CD4-positive, alpha-beta T cell treated with Interleukin-2 at 100 ng/mL for 4 hours (primary cell): ENCODE measurements at places on chromosomes 6 and 20.

- peak; percentile 95 for DNase-seq
Measured at GRCh38 chr6:159042003-159042825, 2.6 kb downstream of the TAGAP start.

GRCh38 chr6:108777536-108777935, 70.7 kb upstream of the ARMC2 start:
- no peak for DNase-seq

- DNase-seq, result no peak
Measured at GRCh38 chr6:18215436-18215835, 48.9 kb downstream of the DEK start.

- no peak for DNase-seq
Measured at GRCh38 chr6:86722131-86722530, 215.2 kb upstream of the HTR1E start.

DNA sequence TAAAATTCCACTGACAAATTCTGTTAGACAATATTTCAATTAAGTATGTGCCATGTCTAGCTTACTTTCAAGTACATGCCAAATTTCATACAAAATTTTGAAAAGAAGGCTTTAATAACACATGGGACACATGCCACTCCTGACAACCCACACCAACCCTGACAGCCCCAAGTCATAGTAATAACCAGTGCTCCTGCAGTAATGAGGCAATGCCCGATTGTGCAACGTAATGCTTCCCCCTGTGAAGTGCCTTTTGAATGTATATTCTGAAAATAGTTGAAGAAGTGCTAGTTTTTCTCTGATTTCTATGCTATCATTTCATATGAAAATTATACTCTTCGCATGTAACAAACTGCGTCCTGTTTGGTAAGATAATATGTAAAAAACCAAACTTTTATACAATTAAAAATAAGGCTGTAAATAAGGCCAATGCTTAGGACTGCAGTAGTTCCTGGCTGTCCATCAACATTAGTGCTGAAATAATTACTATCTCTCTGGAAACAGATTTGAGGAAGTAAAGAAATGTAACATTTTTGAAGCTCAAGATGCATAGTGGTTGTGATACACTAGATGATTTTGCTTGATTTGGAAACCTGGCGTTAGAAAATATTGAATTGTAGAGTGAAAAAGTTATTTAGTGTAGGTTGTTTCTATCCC, 125.8 kb upstream of the BCLAF1 start:
- no peak for DNase-seq

GRCh38 chr6:163392533-163392932, 22.0 kb upstream of the QKI start:
- no peak for DNase-seq

DNA sequence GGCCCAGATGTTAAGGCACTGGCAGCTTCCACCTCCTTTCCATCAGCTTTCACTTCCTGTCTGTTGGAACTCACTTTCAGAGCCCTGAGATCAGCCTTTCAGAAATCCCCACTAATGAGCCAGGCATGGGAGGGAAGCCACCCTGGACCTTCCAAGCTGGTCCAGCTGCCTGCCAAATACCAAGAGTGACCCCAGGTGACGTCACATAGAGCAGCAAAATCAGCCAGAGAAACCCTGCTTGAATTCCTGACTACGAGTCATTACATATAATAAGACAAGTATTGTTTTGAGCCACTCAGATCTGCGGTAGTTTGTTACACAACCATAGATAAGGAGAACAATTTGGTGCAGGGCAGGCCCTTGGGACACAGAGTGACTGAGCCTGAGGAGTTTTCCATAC, 556.0 kb upstream of the JAG1 start:
- DNase-seq, result no peak

GRCh38 chr20:31846793-31847138, 1.4 kb upstream of the FOXS1 start:
- DNase-seq, result no peak

DNA sequence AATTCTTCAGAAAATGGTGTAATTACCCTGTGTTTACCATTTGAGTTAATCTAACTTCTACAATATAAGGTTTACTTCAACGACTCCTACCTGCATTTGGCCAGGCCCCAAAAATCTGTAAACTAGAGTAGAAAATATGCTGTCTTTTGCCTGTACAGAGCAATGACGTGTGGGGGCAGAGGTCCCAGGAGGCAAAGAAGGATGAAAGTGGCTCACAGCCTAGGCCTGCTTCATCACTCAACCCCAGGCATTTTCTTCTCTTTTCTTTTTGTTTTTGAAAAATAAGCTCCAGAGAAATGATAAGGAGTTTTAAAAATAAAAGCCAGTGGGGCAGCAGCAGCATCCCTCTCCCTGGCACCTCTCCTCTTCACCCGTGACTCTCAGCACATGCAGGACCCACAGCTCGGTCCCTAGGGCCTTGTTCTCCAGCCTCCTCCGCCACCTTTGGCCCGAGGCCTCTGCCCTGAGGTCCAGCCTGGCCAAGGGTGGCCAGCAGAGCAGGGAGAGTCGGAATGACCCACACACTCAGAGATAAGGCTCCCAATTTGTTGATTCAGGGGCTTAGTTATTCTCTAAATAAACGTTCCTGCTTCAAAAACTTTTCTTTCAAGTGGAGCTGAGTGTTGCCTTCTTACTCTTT, 310.3 kb upstream of the RNF24 start:
- DNase-seq, result no peak

GRCh38 chr20:37418591-37419109, 72.7 kb downstream of the SRC start:
- no peak for DNase-seq

- no peak for DNase-seq
Measured at GRCh38 chr20:59726281-59726595, 121.9 kb downstream of the PHACTR3 start.

DNA sequence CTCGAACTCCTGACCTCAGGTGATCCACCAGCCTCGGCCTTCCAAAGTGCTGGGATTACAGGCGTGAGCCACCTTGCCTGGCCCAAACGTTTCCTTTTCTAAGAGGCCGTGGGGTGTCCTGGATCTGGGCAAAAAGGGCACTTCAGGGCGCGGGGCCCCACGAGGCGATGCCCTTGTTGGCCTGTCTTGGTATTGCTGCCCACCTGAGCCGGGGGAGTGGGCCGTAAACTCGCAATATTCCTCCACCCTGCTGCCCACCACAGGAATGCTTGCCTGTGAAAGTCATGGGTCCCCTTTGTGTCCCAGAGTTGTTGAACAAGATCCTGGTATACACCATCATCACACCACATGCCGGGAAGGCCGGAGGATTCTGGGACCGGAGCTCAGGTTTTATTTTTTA, 49.0 kb downstream of the SSR1 start:
- no peak for DNase-seq

DNA sequence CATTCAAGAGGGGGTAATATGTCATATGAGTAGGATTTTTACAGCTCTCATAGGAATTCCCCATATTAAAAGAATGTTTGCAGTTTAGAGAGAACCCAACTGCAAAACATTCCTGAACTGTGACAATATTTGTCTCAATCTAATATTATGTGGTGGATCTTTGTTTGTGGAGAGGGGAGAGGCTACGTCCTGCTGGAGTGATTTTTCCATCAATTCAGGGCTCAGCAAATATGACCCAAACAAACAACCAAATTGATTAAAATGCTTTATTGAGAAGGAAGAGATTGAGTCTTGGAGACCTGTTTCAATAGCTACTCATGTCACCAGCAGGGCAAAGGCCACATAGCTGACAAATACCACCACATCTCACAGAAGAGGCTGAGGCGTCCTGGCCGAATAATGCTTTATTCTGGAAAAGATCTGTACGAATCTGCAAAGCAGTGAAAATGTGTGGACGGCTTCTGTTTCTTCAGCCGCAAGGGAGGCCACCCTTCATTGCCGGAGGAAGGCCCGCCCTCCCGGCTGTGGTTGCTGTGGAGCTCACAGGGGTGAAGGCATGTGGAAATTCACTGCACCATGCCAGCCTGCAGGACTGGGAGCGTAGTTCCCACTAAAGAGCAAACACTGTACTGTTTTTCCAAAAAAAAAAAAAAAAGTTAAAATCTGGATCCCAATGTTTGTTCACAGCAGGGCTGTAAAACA, 89.7 kb upstream of the QKI start:
- no peak for DNase-seq

DNA sequence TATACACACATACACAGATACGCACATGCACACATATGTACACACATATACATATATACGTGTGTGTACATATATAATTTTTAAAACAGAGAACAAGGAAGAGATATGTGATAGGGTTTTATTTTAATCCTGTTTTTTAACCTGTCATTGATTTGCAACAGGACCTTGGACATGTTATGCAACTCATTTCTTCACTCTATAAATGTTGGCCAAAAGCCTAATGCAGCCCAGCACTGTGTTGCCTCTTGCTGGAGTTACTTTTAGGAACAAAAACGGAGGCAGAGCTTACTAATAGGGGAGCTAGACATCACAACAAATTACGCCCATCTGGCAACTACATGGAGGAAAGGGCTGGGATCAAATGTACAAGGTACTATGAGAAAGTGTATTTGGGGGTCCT, 179.9 kb upstream of the TAB2 start:
- no peak for DNase-seq

- DNase-seq, result no peak
Measured at GRCh38 chr20:6623989-6624388, 143.5 kb upstream of the BMP2 start.

GRCh38 chr20:33770005-33770404, 38.2 kb downstream of the ZNF341 start:
- no peak for DNase-seq

GRCh38 chr6:121848523-121849255, 413.2 kb downstream of the GJA1 start:
- DNase-seq, result no peak

DNA sequence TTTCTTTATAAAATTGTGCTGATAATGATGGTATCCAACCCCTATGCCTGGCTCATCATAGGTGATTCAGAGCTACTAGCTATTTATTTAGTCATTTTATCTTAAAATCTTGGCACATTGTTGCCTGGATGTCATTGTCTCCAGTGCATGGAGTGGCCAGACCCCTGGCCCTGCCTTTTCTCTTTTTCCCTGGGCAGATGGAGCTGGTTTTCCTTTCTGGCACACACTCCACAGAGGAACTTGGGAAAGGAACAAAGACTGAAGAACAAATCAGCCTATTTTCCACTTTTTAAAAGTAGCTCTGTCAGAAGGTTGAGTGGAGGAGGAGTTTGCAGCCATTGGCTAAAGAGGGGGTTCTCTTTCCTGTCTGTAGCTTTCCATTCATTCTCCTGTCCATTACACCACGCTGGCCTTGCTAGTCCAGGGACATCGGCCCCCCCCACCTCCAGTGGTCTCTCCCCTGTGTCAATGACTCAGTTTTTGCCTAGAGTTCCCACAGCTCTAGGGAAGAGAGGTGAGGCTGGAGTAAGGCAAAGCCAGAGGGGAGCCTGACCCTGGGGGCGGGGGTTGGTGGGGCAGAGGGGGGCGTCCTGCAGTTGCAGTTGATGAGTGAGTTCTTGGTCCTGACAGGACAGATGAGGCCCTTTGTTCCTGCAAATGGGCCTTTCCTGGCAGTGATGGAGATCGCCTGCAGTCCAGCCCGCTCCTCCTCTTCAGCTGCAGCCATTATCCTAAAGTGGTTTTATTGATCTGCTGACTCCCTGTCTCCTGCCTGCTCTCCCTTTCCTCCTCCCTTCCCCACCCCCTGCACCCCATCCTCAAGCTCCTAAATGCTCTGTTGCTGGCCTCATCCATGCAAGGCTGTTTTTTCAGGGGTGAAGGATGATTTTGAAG, 774.5 kb downstream of the DHX35 start:
- DNase-seq, result no peak

- no peak for DNase-seq
Measured at GRCh38 chr6:114430534-114431124, 87.8 kb upstream of the HS3ST5 start.

GRCh38 chr6:85464260-85464644, 14.4 kb downstream of the NT5E start:
- DNase-seq, result no peak

- no peak for DNase-seq
Measured at GRCh38 chr20:51119914-51120313, 97.0 kb upstream of the KCNG1 start.

DNA sequence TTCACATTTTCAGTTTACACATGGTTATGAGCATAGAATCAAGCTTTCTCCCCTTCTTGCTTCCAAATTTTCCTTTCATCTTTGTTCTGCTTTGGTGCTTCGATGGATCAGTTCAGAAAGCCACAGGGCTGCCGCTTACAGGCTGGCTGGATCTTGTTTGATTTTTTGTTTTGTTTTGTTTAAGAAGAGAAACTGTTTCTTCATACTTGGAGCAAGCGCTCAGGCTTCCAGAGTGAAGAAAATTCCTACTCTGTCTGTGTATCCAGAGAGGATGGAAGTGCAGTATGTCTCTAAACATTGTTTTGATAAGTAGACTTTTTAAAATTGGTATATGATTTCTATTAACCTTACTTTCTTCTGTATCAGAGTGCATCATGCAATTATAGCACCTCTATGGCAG, 66.9 kb downstream of the ARID1B start:
- DNase-seq, result no peak

GRCh38 chr6:108585359-108585758, 24.6 kb downstream of the FOXO3 start:
- no peak for DNase-seq

GRCh38 chr20:24837781-24838450, 111.2 kb upstream of the CST7 start:
- no peak for DNase-seq

- DNase-seq, result no peak
Measured at GRCh38 chr6:63272397-63272796, 47.4 kb downstream of the LGSN start.

DNA sequence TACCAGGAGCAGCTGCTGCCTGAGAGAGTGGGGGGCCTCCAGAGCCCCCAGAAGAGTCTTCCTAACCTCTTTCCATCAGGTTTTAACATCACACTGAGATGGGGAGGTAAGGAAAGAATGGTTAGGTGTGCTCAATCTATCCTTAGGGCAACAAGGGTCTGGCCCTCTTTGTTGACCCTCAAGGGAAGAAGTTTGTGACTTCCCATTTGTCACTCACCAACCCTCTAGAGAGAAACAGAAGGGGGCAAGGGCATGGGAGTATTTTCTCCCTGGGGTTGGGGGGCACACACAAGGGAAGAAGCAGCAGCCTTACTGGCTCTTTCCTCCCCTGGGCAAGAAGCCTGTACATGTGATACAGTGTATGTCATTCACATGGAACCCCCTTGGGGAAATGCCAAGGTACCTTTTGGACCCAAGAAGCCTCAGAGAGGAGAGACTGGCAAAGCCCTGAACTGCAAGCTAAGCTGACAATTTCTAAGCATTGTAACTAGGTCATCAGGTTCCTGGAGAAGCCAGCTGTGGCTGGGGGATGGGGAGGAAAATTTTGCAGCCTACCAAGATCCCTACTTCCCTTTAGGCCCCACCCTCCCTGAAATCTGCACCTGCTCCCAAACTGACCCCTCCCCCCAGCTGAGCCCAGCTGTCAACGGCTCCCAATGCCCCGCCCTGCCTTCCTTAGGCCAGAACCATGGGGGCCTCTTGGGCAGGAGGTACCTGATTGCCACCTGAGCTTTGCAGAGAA, 14.5 kb downstream of the BCL2L1 start:
- no peak for DNase-seq

DNA sequence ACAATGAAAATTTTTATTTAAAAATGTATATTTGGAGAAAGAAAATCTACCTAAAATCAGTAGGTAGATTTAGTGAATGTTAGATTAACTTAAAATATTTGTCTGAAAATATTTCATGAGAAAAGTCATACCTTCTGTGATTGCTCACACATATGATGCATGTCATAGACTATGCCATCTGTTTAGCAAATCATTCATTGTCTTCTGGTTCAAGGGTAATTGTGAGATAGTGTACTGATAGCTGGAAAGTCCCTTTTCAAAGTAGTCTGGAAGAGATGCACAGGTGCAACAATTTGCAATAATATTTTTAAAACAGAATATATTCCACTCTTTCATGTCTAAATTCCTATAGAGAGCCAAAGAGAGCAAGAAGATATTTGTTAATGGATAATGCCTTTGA, 21.0 kb upstream of the RNF217 start:
- no peak for DNase-seq
